ENCODE measurements at places on chromosomes 5 and 9. TPM values are rescaled to one million over a fixed set of nuclear protein-coding genes. Genes with fewer than 3 reads are reported as not detected.

DNA sequence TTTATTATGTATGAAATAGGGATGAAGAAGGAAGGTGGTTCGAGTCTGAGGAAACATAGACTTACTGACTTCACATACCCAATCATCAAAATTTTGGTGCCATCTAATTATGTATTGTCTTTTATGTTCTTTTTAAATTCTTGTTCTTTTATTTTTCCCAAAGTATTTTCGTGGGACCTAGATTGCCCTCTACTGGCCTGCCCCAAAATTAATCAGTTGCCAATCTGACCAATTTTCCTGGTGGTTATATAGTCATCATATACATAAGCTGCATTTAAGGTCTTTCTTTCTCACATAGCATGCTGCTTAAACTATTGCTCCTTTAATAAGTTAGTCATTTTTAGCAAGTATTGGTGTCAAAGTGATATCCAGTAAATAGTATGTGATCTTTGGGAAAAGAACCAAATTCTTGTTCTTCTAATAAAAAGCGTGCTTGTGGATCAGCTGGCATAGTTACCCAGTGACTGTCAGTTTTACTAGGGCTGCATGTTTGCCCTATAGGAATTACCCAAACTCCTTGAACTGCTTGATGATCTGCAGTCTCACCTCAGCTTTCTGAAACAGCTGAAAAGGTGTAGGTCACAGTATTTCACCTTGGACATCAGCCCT, 223.5 kb downstream of the SH3GL2 start:
- DNase-seq: no peak

Gene PCDHGA2
- 0.08 TPM for total RNA-seq

Gene LHX2
- total RNA-seq: not detected

Gene ANKRD33B
- total RNA-seq: 4.4 TPM

Gene OR4F3
- total RNA-seq: not detected
